ENCODE measurements at places on chromosomes 5 and 9. TPM values are rescaled to one million over a fixed set of nuclear protein-coding genes. Genes with fewer than 3 reads are reported as not detected.

DNA sequence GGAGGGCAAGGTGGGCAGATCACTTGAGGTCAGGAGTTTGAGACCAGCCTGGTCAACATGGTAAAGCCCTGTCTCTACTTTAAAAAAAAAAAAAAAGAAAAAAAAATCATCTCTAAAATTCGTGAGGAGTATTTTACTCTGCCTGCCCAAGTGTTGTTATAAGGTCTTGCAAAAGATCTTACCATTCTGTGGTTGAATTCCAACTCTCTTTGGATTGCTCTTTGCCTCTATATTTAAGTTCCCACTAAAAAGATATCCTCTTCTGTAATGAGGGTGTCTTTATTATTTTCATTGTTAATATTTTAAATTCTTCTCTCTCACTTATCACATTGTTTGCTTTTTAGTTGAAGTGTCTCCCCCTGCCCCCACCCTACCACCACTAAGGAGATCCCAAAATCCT lies 33.4 kb downstream of the CREBRF start:
- DNase-seq, result no peak

- DNase-seq, result no peak
Observed at GRCh38 chr5:141799507-141800167, 78.6 kb downstream of the PCDH1 start.

- no peak for DNase-seq
Observed at GRCh38 chr9:132479733-132480132, 69.7 kb downstream of the CFAP77 start.

- no peak for DNase-seq
Observed at GRCh38 chr5:17022296-17022695, 86.2 kb upstream of the MYO10 start.

DNA sequence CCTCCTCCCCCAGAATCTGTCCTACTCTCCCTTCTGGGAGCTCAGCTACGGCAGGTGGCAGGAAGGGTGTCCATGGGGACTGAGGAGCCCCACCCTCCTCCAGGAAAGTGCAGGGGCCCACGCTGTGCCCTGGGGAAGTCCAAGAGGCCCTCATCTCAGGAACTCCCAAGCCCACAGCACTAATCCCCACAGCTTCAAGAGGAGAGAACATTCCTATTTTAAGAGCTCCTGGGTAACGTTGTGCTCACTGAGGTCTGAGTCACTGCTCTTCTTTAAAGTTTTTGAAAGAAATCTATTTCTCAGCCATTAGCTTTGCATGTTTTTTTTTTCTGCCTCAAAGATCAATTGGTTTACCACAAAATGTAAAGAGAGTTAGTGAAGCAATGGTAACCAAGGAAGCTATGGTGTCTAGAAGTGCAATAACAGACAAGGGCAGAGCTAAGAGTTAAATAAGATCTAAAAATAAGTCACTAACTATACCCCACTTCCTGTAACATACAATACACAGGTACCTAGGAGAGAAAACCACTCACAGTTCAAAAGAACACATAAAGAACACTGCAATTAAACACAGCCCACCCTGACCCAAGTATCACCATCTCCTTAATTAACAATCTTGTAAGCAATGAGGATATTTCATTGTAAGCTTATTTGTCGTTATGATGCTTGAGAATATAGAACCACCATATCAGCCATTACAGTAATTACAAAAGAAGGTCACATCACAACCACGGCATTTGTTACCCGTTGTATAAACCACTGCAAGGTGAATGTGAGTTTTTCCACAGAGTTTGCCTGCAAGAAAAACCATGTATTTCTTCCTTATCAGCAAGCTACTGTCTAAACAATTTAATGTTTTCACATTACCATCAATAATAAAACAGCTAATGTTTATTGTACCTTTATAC lies 382.3 kb upstream of the SLC30A5 start:
- DNase-seq, result no peak

GRCh38 chr5:10666531-10667299 lies 94.3 kb downstream of the DAP start:
- DNase-seq, result no peak

DNA sequence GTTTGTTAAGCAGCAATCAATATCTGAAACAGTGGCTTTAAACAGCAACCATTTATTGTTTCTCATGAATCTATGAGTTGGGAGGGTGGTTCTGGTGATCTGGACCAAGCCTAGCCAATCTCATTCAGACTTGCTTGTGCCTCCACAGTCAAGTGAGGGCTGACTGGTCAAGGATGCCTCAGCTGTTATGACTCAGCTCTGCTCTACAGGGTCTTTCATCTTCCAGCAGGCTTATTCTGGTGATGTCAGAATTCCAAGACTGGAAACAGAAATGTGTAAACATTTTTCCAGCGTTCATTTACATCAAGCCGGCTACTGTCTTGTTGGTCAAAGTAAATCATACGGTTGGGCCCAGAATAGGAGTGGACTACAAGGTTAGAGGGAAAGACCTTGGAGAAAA lies 2.5 kb upstream of the PIP5K1B start:
- no peak for DNase-seq

DNA sequence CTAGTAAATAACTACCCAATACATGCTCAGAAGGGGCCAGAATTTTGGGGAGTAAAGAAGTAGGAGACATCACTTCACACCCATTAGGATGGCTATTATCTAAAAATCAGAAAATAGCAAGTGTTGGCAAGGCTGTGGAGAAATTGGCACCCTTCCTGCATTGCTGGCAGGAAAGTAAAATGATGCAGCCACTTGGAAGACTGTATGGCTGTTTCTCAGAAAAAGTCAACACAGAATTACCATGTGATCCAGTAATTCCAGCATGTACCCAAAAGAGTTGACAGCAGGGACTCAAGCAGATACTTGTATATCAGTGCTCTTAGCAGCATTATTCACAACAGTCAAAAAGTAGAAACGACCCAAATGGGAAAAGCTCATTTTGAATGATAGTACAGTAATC lies 107.6 kb downstream of the APBA1 start:
- no peak for DNase-seq

GRCh38 chr9:18017136-18017535 lies 438.3 kb downstream of the SH3GL2 start:
- peak; percentile 20 for DNase-seq

- no peak for DNase-seq
Observed at GRCh38 chr9:34459941-34460340, 1.3 kb downstream of the DNAI1 start.

DNA sequence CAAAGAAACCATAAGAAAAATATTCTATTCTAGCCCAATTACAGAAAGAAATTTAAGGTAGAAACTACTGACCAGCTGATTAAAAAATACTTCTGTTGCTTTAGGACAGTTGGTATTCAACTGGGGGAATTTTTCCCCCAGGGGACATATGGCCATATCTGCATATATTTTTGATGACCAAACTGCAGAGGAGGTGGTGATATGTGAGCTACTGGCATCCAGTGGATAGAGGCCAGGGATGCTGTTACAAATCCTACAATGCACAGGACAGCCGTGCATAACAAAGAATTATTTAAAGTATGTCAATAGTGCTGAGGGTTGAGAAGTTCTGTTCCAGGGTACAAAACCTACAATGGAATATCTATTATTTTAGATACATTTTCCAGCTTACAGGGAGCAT lies 24.0 kb downstream of the ZFR start:
- no peak for DNase-seq

Gene SLC4A9
- polyA plus RNA-seq, result not detected

Gene MEGF10
- 4.5 TPM for polyA plus RNA-seq

Gene GPR21
- not detected for polyA plus RNA-seq

Gene MRPL22
- 256 TPM for polyA plus RNA-seq

Gene GABRA6
- not detected for polyA plus RNA-seq

Gene SH3GLB2
- 22.8 TPM for polyA plus RNA-seq

Measured in GM23338 (cell line).